ENCODE measurements at places on chromosomes 4 and X.

DNA sequence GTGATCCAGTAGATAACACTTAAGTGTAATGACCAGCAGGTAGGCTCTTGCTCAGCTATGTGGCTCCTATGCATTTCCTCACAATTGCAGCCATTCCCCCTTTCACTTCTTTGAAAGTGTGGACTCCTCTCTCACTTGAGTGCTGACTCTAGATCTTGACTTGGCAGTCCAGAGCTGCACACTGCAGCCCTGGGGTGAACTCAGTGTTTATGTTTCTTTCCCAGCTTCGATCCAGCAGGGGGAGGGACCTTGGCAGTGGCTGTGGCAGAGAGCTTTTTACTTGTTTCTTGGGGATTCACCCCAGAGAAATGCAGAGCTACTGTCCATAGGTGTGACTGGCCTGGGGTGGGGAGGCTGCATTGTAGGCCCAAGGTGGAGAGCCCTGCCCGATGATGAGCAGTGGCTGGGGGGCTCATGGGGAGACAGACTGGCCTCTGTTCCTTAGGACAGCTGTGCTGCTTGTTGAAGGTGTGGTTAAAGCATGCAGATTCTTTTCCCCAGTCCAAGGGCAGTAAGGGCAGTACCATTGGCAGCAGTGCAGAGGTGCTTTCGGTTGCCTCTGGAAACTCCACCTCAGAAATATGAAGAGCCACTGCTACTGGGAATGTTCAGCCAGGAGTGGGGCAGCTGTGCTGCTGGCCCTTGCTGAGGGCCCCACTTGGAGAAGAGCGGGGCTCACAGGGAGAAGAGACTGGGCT, 134.7 kb downstream of the SH3BGRL start:
- DNase-seq, result no peak

DNA sequence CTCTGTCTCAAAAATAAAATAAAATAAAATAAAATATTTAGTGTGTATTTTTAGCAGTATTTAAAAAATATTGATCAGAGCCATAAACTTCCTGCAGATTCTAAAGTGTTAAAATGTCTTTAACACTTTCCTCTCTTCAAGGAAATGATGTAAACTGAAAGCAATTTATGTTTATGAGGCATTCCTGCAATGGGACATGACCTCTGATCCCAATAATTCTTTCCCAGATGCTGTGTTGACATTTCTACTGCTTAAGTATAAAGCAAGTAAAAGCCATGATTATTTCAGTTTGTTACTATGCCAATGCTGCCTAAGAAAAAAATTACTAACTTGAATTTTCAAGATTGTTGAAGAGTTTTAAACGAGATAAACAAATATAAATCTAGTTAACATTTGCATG, 29.0 kb downstream of the COQ2 start:
- DNase-seq, result no peak

GRCh38 chr4:15343000-15343399, 84.8 kb upstream of the C1QTNF7 start:
- no peak for DNase-seq

- no peak for DNase-seq
These were observed 184.7 kb downstream of the TMA16 start for GRCh38 chr4:163679189-163679588.

DNA sequence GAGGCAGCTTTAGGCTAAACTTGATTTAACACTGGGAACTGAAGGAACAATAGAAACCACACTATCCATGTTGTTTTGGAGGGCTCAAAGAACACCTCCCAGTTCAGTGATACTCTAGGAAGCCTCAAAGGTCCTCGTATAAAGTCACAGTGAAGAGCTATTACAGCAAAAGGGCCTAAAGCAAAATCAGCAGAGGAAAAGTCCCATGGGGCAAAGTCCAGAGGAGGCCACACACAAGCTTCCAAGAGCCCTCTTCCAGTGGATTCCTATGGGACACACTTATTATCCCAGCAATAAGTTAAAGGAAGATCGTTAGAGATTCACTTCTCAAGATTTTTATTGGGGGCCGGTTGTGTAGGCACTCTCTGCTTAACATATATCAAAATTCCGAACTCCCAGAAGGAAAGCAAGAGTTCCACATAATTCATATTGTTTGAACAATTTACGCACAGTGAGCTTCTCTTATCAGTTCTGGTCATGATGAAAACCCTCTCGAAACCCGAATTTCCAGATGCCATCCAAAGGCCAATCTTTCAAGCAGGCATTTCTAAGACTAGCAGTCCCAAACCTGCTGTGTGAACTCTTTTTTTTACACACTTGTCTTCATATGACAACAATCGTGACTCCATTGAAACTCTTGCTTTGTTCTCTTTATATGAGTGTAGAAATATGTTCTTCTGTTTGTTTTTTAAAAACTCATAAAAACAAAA, 53.7 kb downstream of the ANXA5 start:
- DNase-seq, result no peak

DNA sequence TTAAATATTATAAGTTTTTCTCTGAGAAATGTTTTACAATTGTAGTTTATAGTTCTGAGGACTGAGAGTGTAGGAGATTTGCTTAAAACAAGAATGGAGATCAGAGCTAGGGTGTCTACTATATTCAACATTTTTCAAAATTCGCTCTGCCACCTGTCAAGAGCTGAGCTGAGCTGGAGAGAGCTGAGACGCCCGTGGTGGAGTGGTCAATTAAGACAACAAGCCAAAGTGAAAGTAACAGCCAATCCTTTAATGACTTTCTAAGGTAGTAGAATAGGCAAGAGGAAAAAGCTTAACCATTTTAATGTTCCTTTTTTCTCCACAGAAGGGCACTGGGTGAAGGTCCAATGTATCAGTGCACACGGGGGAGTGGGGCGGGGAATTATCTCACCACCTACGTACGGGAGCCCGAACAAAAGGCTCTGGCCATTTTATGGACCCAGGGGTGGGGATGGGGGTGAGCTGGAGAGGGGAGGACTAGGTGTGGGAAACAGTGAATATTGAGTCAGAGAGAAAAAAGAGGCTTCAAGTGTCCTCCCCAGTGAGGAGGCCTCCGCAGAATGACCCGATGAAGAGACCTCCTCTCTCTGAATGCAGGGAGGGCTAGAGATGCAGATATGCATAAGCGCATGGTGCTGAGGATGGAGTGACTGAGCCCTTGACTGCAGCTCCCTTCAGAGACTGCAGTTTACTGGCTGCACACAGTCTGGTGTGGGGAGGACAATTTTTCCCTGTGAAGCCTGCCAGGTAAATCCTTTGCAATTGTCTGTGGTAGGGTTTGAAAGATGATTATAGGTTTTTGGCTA, 60.8 kb downstream of the SPCS3 start:
- no peak for DNase-seq

DNA sequence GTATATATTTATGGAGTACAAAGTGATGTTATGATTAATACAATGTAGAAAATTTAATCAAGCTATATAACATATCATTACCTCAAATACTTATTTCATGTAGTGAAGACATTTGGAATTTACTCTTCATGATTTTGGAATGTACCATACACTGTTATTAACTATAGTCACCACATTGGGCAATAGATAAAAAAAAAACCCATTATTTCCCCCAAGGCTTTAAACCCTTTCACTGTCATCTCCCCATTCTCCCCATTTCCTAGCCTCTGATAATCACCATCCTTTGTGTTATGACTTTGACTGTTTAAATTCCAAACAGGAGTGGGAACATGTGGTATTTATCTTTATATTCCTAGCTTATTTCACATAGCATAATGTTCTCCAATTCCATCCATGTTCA, 2189.1 kb upstream of the AGA start:
- DNase-seq, result no peak

DNA sequence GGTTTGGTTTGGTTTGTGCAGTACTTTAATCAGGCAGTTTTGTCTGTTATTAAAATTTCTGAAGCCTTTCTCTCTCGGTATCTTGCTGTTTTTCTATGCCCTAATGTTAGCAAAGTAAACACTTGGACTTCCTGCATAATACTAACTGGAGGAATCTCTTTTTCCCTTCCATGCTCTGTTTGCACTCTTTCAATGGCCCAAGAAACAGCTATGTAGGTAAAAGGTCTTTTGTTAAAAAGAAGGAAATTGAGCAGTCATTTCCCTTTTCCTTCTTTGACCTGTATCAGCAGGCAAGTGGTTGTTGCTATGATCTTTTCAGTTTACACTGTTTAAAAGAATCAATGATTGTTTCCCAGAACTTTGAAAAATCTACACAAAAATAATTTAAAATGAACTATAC, 82.7 kb downstream of the CCSER1 start:
- DNase-seq, result no peak

GRCh38 chr4:78244705-78245485, 187.8 kb downstream of the FRAS1 start:
- DNase-seq, result no peak

- no peak for DNase-seq
These were observed 82.8 kb downstream of the CHIC2 start for GRCh38 chr4:53981567-53981966.

DNA sequence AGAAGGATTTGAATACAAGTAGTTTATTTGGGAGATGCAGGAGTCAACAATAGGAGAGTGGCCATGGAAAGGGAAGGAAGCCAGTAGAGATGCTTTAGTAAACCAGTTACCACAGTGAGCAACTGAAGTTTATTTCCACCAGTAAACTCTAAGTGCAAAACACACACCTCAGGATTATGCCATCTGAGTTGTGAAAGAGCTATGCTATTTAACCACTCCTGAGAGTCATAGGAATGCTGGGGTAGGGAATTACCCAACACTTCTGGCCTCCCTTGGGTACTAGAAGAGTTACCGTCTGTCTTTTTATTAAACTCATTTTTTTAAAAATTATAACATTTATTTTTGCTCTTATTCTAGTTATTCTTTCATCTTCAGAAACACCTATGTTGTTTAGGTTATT, 834.6 kb upstream of the AMOT start:
- DNase-seq, result no peak

- no peak for DNase-seq
These were observed 588.3 kb downstream of the SPRY1 start for GRCh38 chr4:123984886-123985285.

- no peak for DNase-seq
These were observed 40.9 kb downstream of the JADE3 start for GRCh38 chrX:46953137-46953527.

GRCh38 chr4:129218897-129219296, 122.9 kb downstream of the C4orf33 start:
- DNase-seq, result no peak

DNA sequence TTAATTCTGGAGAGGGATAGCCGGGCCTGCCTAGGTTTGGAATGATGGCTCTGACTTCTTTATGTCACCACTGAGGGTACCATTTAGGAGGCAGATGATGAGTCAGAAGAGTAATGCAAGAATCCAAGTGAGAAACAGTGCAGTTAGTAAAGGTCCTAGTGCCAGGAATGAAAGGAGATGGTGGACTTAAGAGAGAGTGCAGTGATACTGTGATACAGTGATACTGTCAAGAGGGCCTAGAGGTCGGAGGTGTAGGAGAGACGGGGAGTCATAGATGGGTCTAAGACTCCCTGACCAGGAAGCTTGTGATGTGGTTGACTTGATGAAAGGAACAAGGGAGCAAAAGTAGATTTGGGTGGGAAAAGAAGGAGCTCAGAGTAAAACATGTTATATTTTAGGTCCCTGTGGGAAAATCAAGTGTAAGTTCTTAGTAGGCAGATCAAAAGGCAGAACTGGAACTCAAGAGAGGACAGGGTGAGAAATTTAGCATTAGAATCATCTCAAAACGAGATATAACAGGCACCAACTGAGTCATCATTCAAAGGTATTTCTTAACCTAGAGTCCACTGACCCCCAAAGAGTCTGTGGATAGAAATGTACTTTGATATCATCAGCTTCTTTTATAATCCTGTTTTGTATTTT, 85.0 kb downstream of the NFKB1 start:
- DNase-seq, result no peak

Measured in activated CD8-positive, alpha-beta memory T cell treated with anti-CD3 and anti-CD28 coated beads, Interleukin-2, amount 50 U/mL, for 4 hours (primary cell).